ENCODE measurements at places on chromosomes 4 and X. TPM values are rescaled to one million over a fixed set of nuclear protein-coding genes. Genes with fewer than 3 reads are reported as not detected.

CT47B1 gene
- not detected for total RNA-seq

ASB9 gene
- 4.0 TPM for total RNA-seq

FRAS1 gene
- 46.9 TPM for total RNA-seq

RNF212 gene
- 4.0 TPM for total RNA-seq

PAGE2B gene
- total RNA-seq, result not detected

PITX2 gene
- total RNA-seq, result 58.0 TPM

SMIM10 gene
- 3.6 TPM for total RNA-seq

CD99 gene
- 102 TPM for total RNA-seq

PRR27 gene
- 0.51 TPM for total RNA-seq

BMX gene
- total RNA-seq, result 3.4 TPM

NIPAL1 gene
- 6.9 TPM for total RNA-seq

DGKK gene
- total RNA-seq, result 0.10 TPM

AREG gene
- total RNA-seq, result 2.7 TPM

CC2D2A gene
- 32.3 TPM for total RNA-seq

F8A3 gene
- 1.9 TPM for total RNA-seq

HDAC6 gene
- 119 TPM for total RNA-seq

MAPK10 gene
- 9.4 TPM for total RNA-seq

GSX2 gene
- total RNA-seq, result not detected

HPGDS gene
- total RNA-seq, result 2.8 TPM

TMEM31 gene
- total RNA-seq, result not detected

SMIM14 gene
- total RNA-seq, result 18.4 TPM

IL15 gene
- 9.1 TPM for total RNA-seq

DNAAF6 gene
- total RNA-seq, result not detected

FOXR2 gene
- not detected for total RNA-seq

ABLIM2 gene
- 44.2 TPM for total RNA-seq

LDB2 gene
- total RNA-seq, result 49.2 TPM

NDP gene
- total RNA-seq, result 1.1 TPM

RASSF6 gene
- 3.3 TPM for total RNA-seq

BTK gene
- total RNA-seq, result 3.6 TPM

PTCHD1 gene
- total RNA-seq, result 0.31 TPM

PRSS12 gene
- total RNA-seq, result 24.0 TPM

FAM114A1 gene
- total RNA-seq, result 129 TPM

Measured in tongue (tissue), 3 donors.